Right atrium auricular region (tissue), 2 donors: ENCODE measurements at places on chromosomes 3 and 15. TPM values are rescaled to one million over a fixed set of nuclear protein-coding genes. Genes with fewer than 3 reads are reported as not detected.

The SMAD6 gene
- total RNA-seq = 20.8 TPM

The HES1 gene
- total RNA-seq = 43.6 TPM

The KIF9 gene
- total RNA-seq = 8.8 TPM

The PAK6 gene
- total RNA-seq = 15.3 TPM

The PLAAT1 gene
- total RNA-seq = 10.3 TPM

The GOLGA8R gene
- 2.6 TPM for total RNA-seq

The CGNL1 gene
- total RNA-seq = 16.4 TPM

GRCh38 chr3:160822936-160823335 is 66.9 kb downstream of the PPM1L start:
- DNase-seq = no peak

DNA sequence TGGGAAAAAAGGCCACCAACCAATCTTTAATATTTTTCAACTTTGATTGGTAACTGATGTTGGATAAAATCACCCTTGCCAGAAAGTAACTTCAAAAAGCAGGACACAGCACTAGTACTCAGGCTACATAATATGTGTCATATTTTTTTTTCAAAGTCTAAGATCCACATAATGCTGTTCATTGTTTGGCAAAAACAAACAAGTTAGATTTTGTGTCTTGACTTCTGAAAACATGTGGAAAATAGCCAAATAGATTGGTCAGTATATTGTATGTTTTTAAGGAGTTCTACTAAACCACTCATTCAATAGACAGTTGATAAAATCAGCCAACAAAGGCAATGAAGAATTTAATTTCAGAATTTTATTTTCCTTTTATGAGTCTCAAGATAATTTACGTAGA is 111.7 kb upstream of the CCDC54 start:
- DNase-seq = no peak

DNA sequence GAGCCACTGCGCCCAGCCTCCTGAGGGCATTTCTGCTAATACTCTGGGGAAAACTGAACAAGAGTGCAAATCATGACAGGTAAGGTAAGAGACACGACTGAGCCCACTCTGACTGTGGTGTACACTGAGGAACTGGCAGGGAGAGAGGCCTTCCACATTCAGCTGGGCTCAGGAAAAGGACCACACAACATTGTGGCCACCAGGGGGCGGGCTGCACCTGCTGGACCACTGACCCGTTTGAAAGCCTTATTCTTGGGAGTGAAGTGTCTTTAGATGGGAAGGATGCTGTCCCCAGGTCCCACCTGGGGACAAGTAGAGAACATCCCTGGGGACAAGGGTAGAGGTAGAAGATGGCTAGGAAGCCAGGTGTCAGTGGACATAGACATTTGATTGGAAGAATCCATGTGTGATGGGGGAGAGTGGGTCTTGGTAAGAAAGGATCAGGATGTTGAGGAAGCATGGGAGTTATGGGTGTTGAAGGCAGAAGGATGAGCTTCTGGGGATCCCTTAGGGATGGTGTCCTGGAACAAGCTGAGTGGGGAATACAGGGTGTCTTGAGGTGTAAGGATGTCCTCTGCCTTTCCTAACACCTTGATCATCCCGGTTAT is 6.2 kb upstream of the CTDSPL start:
- DNase-seq = peak; percentile 93

GRCh38 chr3:83734656-83735055 is 1224.1 kb upstream of the CADM2 start:
- DNase-seq = no peak

DNA sequence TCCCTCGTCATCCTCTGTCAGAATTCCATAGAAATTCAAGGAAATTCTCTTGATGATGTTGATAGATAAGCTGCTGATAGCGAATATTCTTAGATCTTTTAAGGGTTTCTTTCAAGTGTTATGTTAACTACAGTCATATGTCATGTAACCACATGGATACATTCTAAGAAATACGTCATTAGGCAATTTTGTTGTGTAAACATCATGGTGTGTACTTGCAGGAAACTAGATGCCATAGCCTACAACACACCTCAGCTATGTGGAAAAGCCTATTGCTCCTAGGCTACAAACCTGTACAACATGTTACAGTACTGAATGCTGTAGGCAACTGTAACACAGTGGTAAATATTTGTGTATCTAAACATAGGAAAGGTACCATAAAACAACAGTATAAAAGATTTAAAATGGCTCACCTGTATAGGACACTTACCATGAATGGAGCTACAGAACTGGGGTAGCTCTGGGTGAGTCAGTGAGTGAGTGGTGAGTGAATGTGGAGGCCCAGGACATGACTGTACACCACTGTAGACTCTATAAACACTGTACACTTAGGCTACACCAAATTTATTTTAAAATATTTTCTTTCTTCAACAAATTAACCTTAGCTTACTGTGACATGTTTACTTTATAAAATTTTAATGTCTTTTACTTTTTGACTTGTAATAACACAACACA is 34.6 kb downstream of the GLDN start:
- DNase-seq = no peak

DNA sequence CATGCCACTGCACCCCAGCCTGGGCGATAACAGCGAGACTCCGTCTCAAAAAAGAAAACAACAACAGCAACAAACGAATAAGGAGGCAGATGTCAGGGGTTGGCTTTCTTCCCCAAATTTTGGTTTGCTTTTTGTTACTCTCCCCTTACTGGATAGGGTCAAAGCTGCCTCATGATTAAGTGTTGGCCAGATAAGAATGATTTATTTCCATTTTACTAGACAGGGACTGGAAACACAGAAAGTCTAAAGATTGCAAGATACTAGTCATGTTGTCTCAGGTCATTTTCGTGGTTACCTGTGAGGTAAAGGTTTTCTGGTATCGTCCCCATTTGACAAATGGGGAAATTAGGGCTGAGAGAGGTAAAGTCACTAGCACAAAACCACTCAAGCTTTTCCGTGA is 18.6 kb upstream of the ETV5 start:
- no peak for DNase-seq

DNA sequence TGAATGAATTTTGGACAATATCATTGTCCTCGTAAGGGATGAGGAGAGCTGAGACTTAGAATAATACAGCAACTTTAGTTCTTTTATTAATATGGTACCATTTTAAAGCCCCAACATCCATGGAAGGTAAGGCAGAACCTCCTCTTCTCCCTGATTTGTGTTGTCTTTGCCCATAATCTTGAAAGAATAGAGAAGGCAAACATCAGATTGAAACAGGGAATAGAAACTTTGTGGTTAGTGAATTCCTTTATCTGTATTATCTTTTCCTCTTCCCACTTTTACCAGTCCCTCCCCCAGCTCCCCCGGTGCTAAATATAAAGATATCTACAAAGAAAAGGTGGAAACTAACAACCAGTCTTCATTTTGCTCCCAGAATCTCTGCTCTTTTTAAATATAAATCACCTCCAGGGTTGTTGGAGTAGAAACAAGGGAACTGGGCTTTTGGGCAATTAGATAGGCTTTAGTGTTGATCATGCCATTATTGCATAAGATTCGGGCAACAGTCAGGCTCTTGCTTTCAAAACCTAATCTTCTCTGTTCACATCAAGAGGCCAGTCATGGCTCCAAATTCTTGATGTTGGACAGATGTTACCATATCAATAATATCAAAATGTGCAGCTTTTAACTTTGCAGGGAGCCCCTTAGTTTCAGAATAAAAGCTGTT is 32.5 kb downstream of the ITPR1 start:
- DNase-seq = no peak

- DNase-seq = no peak
Observed at GRCh38 chr3:102224171-102224570, 210.6 kb upstream of the ZPLD1 start.

DNA sequence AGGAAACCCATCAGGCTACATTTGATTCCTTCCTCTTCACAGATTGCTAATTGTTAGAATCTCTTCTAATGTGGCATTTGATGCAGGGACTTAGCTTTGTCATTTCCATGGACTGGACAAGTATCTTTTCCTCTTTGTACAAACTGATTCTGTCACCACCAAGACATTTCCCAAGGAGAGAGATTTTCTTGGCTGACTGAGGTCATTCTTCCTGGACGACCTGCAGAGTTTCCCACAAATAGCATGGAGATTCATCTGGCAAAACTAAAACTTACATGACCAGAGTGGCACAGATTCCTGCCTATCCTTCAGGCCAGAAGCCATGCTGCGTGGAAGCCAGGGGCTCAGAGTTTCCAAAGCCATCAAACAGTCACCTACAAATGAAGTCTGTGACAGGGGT is 269.2 kb upstream of the LRTM1 start:
- no peak for DNase-seq

DNA sequence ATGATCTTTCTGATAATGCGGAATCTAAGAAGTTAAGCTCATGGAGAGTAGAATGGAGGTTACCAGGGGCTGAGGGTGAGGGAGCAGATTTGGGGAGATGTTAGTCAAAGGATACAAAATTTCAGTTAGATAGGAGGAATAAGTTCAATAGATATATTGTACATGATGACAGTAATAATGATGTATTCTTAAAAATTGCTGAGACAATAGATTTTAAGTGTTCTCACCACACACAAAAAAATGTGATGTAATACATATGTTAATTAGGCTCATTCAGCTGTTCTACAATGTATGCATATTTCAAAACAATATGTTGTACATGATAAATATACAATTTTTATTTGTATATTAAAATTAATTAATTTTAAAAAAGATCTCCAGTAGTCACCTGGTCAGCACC is 81.4 kb downstream of the PGPEP1L start:
- no peak for DNase-seq

DNA sequence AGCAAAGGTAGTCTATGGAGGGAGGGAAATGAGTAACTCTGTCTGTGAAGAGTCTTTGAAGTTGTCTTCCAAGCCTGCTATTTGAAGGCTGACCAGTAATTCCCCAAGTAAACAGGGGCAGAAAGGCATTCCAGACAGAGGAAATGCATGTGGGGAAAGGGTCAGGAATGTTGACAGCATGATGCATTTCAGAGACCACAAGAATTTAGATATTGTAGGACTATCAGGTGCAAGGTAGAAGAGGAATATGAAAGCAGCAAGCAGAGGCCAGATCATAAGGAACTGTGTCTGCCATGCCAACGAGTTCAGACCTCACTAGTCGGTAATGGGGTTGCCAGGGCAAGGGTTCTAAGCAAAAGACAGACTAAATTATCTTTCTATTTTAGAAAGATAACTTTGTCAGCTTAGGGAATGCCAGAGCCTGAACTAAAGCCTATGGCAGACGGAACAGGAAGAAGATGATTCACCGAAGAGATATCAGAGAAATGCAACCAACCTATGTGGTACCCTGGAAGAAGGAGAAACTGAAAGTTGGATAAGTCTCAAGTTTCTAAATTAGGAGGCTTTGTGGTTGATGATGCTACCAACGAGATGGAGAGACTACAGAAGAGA is 327.0 kb upstream of the RORA start:
- no peak for DNase-seq

- no peak for DNase-seq
Observed at GRCh38 chr3:143514109-143514508, 334.2 kb downstream of the SLC9A9 start.

DNA sequence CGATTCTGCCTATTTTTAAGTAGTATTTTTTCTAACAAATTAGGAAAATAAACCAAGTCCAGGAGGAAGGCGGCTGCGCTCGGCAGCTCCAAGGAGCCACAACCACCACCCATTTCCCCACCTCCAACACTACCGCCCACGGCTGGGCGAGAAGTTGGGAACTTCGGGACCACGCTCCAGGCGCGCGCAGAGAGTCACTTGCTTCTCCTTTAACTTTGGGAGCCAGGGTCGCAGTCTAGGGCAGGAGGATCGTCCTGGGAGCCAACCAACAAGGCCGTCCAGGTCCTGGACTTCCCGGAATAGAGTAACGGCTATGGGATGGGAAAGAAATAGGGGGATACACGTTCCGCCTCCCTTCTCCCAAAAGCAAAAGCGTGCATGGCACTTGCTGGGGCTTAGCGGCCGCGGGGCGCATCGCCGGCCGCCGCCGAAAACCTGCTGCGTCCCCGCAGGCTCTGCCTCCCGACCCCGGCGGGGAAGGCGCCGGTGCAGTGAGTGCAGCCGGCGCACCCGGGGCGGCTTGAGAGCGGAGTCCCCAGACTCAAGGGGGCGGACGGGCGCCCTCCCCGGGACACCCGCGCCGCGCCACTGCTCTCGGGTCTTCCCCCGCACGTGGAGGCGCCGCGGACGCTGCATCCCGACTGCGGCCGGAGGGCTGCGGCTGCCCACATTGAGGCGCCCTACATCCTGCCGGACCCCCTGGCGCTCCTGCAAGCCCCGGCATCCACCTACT is 699 bp downstream of the MEGF11 start:
- DNase-seq = no peak

DNA sequence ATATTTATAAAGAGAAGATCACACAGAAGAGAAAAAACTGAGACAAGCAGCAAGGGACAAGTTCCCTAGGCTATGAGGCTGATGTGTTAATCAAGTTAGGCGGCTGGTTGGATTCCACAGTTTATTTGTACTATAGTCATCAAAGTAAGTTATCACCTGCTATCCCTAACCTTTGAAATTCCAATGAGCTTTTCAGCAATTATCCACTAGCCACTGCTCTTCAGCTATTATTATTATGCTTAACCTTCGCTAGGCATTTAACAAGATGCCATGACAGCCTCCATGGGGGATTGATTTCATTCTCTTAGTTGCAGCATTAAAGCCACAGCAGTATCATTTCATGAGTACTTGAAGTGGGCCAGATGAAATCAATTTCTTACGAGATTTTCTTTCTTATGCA is 699.5 kb upstream of the NAALADL2 start:
- no peak for DNase-seq

GRCh38 chr15:39156646-39157250 is 424.1 kb upstream of the THBS1 start:
- peak; percentile 68 for DNase-seq

- no peak for DNase-seq
Observed at GRCh38 chr3:177106184-177106583, 91.1 kb downstream of the TBL1XR1 start.

- DNase-seq = no peak
Observed at GRCh38 chr3:48478626-48479555, 25.1 kb downstream of the SHISA5 start.

DNA sequence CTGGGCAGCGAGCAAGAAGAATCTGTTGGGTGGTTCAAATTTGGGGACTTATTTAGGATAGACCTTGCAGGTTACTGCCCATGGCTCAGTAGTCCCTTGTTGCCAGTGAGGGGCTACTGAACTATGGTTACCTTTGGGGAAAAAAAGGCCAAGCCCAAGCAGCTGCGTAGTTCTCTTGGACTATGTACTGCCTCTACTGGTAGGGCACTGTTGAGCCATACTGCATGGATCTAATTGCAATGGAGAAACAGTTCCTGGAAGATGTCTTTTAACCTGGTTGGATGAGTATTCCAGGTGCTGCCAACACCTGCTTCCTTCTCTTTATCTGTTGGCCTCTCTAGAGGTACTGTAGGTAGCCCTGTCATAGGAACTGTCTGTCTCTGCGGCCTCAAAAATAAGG is 671.9 kb upstream of the CBLB start:
- no peak for DNase-seq
